ENCODE measurements at places on chromosomes 7 and 10.
A peak's percentile ranks its signal among the peaks of the same experiment; 100 is the strongest.

DNA sequence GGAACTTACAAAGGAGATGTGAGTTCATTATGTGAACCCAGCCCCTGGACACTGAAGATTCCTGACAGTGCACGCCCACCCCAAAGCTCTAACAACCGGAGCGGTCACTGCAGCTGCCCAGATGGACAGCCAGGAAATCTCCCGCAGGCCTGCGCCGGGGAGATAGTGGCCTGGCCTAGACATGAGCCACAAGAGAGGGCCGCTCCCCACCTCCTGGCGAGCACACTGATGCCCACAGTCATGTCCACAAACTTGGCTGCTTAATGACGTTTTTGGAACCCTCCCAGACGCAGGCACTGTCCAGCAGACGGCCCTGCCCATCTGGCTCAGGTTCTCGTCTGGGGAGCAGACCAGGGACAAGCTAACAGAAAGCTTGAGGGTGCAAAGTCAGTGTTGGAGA is 34.2 kb downstream of the TCERG1L start:
- no peak for DNase-seq

GRCh38 chr7:22138106-22138505 is 192.4 kb upstream of the CDCA7L start:
- DNase-seq: no peak

DNA sequence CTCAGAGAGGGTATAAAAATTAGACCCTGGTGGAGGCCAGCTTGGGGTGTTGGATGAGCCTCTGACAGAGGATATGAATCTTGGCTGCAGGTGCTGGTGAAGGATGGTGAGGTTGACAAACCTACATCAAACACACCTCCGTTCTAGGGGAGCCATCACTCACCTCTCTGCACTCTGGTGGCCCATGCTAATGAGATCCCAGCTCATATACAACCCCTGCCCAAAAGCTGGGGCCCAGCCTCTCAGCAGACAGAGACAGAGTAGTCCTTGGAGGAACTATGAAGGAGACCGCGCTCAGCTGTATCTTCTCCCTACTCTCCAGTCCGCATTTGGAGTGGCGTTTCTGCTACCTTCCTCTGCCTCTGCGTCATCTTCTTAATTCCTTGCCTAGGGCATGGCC is 83.1 kb upstream of the SORCS3 start:
- peak; percentile 19 for DNase-seq

DNA sequence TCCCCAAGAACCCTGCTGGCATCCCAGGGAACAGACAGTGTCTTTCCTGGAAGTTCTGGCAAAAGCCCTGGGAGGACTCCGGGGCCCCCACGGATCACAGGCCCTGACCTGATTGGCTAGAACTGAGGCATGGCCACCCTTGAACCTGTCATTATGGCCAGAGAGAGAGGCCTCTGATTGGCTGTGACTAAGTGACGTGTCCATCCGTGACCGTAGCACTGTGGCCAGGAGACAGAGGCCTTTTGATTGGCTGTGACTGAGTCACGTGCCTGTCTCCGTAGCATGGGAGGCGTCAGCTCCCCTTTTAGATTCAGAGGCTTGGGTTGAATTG is 163.8 kb downstream of the RGS10 start:
- no peak for DNase-seq

- DNase-seq: no peak
Observed at GRCh38 chr10:100886091-100886490, 26.7 kb upstream of the SLF2 start.

GRCh38 chr10:34444223-34445183 is 370.6 kb downstream of the PARD3 start:
- DNase-seq: no peak

DNA sequence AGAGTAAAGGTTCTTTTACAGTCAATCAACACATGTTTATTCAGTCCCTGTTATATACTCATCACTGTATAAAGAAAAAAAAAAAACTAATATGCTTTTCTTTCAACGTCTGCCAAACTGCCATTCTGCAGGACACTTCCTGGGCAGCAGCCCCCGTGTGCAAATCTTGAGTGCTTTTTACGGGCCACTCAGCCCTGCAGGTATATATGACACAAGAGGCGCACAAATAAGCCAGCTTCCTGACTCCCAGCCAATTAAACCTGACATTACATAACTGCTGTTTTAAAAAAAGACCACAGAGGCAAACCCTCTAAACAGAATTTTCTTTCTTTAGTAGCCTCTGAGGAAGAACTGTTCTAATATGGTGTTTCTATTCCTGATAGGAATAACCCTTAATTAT is 263.0 kb upstream of the NEBL start:
- no peak for DNase-seq

DNA sequence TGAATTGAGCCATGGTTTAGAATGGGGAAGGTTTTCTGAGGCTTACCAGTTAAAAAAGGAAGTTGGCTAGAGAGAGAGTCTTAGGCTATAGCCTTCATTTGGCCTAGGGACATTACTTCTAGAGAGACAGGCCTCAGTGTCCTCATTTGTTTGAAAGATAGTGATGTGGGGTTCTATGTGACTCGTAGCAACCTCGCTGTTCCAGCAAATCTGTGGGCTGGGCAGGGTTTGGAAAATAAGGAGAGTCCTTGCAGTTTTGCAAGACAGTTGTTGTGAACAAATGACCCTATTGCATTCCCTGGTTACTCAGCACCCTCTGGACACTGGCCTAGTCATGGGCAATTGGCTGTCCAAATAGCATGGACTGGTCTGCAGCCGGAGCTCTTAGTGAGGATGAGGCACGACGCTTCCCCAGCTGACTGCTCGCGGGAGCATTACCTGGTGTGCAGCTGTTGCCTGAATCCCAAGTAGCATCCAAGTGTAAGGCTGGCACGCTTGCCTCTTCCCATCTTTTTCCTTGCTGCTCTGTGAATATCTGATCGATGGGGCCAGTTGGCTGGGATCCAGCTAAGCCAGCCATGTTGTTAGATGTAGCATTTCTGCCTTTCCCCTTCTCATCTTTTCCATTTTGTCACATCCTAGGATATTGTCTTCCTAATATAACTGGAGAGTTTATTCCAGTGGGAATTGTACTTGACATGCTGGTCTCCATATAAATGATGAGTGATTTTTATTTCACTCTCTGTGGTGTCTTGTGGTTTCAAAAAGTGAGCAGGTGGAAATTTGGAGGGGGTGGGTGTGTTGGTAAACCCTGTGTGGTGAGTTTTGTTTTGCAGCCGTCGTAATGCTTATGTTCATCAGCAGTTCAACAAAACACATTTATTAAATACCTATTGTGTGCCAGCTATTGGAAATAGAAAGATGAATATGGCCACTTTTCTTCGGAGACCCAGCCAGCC is 99.8 kb downstream of the SND1 start:
- DNase-seq: no peak

DNA sequence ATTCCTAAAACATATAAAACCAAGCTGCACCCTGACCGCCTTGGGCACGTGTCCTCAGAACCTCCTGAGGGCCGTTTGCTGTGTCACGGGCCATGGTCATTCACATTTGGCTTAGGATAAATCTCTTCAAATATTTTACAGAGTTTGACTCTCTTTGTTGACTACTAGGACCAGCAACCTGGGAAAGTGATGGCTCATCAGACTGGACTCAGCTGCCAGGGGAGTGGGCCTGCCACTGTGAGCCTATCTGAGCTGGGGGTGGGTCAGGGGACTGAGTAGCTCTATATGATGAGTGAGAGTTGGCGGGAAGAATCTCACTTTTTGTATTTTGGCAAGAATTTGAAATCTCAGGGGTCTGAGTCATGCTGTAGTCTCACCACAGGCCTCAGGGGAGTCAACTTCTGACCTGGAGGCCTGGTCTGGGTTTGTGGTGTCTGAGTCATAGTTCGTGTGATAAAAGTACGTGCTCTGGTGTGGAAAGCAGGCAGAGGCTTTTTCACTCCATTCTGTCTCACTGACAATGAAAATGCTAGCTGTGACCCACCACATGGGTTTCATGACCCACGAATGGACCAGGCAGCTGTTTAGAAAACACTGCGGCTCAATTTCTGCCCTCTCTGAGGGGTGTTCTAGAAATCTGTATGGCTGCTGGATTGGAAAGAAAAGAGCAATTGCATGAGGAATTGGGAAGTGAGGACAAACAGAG is 4.2 kb upstream of the UPP1 start:
- peak; percentile 71 for DNase-seq

GRCh38 chr7:65955718-65956117 is 26.3 kb downstream of the GUSB start:
- DNase-seq: no peak

DNA sequence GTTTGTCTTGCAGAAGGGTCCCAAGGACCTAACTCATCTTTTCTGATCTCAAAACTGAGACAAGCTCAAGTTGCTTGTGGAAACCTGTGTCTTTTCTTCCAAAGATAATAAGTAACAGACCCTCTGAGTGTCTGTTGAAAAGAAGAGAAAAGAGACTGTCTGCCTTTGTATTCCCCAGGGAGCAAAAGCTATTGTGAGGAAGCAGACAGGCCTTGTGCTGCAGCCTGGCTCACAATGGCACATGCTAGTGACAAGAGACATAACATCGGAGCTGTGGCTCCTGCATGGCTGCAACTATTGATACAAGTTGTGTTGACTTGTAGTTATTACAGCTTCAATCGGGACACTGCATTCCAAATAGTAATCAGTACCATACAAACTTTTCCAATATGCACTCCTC is 202.9 kb downstream of the DKK1 start:
- no peak for DNase-seq

DNA sequence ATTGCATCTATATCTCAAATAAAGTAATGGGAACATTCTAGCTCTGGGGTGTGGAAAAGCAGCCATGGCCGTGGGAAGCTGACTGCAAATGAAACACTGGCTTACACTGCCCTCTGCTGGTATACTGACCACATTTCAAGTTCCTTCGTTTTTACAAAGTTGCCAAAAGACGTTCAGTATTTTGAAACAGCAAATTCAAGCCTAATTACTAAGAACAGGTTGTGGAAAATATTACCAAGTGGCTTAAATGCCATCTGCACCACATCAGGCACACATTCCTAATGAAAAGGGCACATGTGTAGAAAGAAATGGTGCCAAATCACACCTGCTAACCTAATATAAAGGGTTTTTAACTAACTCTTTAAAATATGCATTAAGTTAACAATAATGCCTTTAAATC is 83.9 kb downstream of the JAZF1 start:
- peak; percentile 70 for DNase-seq

DNA sequence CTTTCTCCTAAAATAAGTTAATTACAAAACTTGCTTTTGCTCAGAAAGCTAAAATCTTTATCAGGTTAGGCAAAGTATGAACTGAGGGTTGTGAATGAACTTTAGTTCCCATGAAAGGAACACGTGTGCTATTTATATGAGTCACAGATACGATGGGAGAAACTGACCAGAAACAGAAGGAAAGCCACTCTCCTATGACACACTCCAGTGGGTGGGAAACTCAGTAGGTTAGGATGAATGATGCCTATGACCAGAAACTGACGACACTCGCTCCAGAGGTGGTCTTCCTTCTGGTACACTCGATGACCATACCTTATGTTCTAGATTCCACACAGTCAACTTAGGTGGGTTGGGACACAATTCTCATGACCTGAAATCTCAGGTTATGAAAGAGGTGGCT is 215.7 kb upstream of the INHBA start:
- DNase-seq: no peak

- no peak for DNase-seq
Observed at GRCh38 chr10:71772832-71773220, 494 bp downstream of the VSIR start.

DNA sequence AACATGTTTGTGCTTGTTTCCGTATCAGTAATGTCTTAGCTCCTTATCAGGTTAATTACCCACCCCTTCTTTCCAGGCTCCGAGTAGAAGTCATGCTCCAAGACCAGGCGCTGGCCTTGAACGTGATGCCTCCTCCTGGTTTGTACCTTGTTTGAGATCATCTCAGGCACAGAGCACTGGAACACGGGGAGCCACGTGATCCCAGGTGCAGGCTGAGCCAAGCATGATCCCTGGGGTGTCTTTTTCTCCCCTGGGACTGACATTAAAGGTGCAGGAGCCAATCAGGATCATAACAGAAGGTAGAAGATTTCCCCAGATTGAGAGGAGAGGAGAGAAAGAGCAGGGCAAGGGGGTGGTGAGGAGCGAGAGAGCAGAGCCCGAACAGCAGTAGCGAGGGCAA is 626.1 kb upstream of the GALNT17 start:
- DNase-seq: no peak

GRCh38 chr10:104297697-104298660 is 29.0 kb downstream of the GSTO2 start:
- DNase-seq: no peak

DNA sequence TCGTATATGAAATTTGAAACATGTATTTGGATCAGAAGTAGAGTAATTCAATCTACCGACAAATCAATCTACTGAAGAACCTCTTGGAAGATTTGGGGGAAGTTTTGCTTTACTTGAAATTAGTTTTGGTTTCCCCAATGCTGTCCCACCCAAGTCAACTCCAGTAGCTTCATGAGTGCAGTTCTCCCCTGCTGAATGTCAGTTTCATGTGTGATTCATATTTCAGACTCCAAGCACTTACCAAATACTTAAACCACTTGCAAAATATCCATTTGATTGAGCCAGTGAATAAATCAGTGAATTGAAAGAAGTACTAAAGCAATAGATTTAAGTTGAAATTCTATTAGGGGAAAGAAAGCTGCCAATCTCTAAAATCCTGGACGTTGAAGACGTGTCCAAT is 9.3 kb downstream of the CALML5 start:
- no peak for DNase-seq

- DNase-seq: no peak
Observed at GRCh38 chr7:138797715-138798320, at the start of the genes ATP6V0A4 and TMEM213. ATP6V0A4 (minus strand) TSS chr7:138798196; CDS start chr7:138771247, 26,949 bp downstream. TMEM213 (plus strand) TSS chr7:138797994; CDS start chr7:138798105, 111 bp downstream.

GRCh38 chr7:106756884-106757283 is 95.9 kb upstream of the CCDC71L start:
- no peak for DNase-seq

GRCh38 chr10:90274721-90275468 is 573.5 kb downstream of the KIF20B start:
- DNase-seq: no peak

DNA sequence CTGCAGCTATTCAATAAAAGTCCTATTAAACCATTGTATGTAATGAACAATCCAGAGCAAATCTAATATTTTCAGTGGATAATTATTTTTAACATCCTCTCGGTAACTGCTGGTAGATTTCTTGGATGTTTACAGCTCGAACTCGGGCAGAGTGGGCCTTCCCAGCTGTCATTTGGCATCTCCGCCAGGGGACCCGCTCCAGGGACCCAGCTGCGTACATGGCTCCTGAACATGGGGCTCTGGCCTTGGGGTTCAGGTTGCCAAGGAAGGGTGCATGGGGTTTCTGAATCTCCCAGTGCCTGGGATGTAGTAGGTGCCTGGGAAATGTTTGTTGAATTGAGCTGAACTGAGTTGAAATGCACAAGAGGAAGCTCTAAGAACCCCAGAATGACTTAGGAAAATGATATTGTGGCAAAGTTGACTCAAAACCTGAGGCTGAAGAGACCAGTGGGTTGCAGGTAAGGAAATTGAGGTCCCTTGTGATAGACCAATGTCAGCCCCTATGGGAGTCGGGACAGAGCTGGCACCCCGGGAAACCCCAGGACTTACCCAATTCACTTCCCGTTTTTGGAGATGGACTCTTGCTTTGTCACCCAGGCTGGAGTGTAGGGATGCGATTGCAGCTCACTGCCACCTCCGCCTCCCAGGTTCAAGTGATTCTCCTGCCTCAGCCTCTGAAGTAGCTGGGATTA is 228.4 kb downstream of the CUX1 start:
- DNase-seq: no peak

- DNase-seq: peak; percentile 76
Observed at GRCh38 chr7:134669845-134670373, 23.3 kb downstream of the BPGM start.

- no peak for DNase-seq
Observed at GRCh38 chr10:93198401-93199131, 124.9 kb downstream of the CYP26A1 start.

GRCh38 chr10:69748621-69749020 is 53.1 kb upstream of the COL13A1 start:
- DNase-seq: no peak

- DNase-seq: no peak
Observed at GRCh38 chr7:159128767-159129166, 15.9 kb downstream of the VIPR2 start.

Data from ureter (tissue), 1 donor.